Glutamatergic neuron (in vitro differentiated cells): ENCODE measurements at places on chromosomes 3 and 15.

DNA sequence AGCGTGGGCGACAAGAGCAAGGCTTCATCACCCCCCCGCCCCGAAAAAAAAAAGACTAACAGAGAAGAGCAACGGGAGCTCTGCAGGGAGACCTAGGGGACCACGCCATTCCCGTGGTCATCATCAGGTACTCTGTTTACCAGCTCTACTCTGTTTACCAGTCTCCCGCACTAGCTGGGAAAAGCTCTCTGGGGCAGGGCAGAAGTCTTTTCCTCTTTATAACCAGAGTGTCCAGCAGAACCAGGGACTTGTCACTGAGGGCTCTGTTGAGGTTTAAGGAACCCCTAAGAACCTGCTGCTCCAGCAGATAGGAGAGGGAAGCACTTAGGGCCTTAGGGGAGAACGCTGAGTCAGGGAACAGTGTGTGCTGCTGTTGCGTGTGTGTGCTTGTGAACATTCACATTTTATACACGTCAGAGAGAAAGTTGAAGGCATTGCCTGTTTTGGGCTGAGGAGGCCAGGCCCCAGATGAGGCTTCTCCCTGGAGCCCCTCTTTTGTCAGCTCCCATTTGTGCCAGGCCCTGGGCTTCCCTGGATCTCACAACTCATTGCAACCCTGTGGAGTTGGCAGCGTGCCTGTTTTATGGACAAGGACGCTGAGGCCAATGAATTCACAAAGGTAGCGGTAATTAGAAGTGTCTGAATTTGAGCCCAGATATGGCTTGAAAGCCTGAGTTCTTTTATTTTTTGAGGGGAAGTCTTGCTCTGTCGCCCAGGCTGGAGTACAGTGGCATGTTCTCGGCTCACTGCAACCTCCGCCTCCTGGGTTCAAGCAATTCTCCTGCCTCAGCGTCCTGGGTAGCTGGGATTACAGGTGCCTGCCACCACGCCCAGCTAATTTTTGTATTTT is 24.2 kb upstream of the ERICH6 start:
- DNase-seq: no peak

DNA sequence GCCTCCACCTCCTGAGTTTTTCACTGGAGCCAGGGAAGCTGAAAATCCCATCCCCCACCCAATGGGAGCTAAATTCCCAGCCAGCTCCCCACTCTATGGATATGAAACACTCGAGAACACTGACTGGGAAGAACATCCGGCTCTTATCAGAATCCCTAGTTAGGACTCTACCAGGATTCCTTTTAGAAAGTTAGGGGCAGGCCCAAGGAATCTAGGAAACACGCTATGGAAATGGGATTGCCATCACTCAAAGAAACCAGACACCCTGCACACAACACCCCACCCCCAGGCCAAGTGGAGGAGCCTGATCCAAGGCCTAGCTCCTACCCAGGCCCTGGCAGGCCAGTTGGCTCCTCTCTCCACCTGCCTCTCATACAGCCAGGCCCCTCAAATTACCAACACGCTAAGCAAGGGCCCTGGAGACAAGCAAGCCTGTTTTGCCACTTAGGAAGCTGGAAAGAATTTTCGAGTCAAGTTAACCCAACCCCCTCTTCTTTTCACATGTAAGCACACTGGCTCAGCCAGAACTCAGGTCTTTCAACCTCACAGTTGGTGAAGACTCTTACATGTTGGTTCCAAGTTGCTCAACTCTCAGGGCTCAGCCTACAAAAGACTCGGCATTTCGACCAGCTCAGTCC is 75.5 kb downstream of the RBPMS2 start:
- DNase-seq: peak; percentile 63

GRCh38 chr15:49137861-49138260 is 17.5 kb downstream of the COPS2 start:
- DNase-seq: no peak

GRCh38 chr3:126052196-126053058 is 31.5 kb downstream of the SLC41A3 start:
- DNase-seq: no peak

DNA sequence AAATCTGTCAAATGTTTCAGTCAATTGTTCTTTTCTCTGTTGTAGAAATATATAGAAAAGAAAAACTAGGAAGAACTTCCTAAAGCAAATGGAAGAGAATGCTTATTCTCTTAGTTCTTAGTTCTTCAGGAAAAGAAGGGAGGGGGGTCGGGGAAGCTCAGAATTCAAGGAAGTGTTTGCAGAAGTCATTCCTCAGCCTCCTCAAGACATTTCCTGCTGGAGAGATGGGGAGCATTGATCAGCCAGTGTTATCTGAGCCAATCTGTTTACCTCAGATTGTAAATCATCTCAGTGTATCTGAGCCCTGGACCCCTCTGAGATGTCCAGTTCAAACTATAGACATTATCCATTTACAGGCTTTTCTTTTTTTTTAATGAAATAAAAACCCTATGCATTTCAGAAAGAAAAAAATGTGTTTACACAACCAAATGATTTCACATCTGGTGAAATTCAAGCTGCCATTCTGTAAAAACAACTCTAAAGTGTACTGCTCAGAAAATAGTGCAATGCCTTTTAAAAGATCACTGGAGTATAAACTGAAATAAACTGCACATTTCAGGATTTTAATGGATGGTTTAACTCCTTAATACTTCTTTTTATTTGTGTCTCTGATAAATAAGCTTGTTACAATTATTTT is 460.7 kb downstream of the ROBO1 start:
- no peak for DNase-seq

DNA sequence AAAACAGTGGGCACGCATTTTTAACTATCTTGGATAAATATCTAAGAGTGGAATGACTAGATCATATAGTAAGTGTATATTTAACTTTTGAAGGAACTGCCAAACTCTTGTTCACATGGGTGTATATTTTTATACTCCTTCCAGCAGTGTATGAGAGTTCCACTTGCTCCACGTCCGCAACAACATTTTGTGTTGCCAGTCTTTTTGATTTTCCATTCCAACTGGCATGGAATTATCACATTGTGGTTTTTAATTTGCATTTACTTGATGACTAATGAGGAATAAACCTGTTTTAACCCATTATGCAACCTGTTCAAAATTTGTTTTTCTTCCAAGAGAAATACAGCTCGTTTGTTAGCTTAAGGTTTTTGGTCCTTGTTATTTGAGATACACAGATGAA is 51.6 kb downstream of the ZNF621 start:
- DNase-seq: no peak

DNA sequence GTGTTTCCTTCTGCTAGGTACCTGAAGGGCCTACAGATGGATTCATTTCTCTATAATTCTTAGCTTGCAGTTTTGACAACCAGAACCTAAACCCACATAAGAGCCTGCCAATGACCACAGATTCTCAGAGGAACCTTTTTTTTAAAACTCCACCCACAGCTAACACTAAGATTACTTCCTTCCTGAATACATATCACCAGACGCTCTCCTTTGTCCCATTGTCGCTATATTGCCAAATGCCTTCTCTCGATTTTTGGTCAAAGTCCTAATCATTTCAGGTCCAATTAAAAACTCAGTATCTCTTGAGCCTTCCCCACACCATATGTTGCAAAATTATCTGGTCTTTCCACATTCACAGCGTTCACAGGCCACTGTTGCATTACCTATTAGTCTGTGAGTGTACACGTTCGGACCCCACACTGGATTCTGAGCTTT is 12.4 kb downstream of the ZNF710 start:
- DNase-seq: no peak

DNA sequence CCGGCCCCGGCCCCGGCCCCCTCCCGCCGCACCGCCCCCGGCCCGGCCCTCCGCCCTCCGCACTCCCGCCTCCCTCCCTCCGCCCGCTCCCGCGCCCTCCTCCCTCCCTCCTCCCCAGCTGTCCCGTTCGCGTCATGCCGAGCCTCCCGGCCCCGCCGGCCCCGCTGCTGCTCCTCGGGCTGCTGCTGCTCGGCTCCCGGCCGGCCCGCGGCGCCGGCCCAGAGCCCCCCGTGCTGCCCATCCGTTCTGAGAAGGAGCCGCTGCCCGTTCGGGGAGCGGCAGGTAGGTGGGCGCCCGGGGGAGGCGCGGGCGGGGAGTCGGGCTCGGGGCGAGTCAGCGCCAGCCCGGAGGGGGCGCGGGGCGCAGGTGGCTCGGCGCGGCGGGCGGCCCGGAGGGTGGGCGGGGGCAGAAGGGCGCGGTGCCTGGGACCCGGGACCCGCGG is 352 bp downstream of the CHRD start:
- DNase-seq: peak; percentile 84

DNA sequence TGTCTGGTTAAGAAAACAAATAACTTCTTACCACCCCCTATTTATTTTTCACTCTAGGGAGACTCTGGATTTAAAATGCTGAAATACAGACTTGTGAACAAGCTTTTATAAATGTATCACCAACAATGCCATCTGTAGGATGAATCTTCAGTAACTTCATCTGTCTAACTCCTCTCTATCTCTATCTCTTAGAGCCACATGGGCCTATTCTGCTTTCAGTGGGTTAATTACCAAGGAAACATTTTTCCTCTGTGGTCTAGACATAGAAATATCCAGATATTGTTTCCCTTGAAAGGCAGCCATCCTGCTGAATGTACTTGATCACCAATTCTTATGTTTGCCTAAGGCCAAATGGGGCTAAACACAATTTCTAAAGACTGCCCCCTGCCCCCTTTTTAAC is 167.6 kb upstream of the COL8A1 start:
- DNase-seq: no peak

DNA sequence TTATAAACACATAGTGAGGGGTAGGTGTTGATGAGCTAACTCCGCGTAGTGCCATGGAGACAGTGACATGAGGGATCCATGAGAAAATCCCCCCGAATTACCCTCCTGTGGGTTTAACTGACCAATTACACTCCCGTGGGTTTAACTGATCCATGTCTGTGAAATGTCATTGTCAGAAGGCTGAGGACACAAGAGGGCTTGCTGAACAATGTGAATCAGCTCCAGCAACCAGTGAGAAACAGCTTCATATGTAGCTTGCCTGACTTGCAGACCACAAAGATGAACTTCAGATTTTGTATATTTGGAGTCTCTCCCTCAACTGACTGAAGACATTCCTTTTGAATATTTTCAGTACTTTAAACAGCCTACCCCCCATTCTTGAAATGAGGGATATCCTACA is 144.9 kb downstream of the FBN1 start:
- no peak for DNase-seq

DNA sequence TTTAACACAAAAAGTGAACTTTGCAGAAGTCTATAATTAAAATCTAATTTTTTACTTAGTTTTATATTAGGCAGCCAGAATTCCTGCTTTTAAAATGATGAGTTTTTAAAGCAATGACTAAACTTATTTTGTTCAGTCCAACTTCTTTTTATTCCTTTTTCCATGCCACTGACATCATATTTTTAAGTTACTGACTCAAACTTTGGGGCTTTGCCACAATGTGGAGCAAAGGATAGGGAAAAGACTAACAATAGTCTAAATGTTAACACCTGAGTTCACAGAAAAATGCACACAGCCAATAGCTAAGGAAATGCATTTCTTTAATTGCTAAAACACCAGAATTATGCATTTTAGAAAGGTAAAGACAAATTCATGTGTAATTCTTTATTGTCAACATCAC is 647.6 kb upstream of the DPPA4 start:
- no peak for DNase-seq

GRCh38 chr3:134755821-134756220 is 39.2 kb upstream of the EPHB1 start:
- DNase-seq: no peak
